Pancreas (tissue), 10 donors: ENCODE measurements at places on chromosomes 7 and 10.

DNA sequence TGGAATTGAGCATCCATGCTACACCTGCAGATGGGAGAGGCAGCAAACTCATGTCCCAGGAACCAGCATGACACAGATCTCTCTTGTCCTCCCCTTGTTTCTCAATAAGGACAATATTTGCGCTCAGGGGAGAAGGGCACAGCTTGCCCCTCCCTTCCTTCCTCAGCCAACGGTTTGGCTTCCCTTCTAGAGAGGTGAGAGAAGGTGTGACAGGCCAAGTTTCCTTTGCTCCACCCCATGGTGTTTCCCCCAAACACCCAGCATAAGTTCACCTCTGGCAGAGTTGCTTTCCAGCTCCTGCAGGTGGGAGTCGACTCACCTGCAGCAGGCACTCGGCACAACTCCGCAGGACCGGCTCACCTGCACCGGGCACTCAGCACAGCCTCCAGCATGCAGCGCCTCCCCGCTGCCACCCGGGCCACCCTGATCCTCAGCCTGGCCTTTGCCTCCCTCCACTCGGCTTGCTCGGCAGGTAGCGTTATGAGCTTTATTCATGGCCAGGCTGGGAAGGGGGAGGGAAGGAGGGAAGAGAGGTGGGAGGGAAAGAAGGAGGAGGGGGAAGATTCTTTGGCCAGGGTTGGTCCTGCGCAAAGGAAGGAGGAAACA lies at the start of the genes ATP6V0A4 and TMEM213:
ATP6V0A4 (minus strand) TSS at position 482 of the 606 bp plus-strand sequence. CDS start 26,949 bp downstream, outside the sequence.
TMEM213 (plus strand) TSS at position 280 of the 606 bp plus-strand sequence; CDS start at position 391, 111 bp downstream.
- DNase-seq = no peak

DNA sequence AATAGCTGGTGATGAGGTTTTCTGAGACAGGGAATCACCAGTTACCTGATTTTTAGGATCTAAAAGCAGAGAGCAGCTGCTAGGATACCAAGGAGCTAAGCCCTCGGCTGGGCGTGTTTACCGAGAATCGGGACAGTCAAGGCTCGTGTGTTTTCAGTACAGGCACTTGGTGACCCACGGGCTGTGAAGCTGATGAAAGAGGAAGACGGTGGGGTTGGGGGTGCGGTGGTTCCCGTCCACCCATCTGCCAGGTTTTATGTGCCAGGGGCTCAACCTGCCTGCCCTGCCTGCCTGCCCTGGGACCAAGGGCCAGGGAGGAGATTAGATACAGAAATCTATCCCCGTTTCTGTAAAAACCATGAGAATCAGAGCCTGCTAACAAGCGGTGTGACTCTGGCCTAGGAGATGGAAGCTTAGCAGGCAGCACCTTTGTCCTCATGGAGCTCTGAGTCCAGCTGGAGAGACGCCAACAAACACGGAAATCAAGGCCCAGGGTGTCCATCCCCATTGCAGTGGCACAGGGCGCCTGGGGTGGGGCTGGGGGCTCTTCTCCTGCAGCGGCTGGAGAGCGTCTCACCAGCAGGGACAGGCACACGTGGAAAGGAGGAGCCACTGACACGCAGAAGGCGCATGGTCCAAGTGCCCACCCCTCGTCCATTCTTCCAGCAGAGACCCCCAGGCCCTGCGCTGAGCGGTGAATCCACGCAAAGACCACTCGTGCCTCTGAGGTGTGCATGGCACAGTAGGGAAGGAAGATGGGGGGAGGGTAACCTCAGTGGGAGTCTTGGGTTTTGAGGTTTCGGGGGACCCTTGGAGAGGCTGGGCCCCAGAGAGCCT lies 265.0 kb upstream of the TCERG1L start:
- no peak for DNase-seq

DNA sequence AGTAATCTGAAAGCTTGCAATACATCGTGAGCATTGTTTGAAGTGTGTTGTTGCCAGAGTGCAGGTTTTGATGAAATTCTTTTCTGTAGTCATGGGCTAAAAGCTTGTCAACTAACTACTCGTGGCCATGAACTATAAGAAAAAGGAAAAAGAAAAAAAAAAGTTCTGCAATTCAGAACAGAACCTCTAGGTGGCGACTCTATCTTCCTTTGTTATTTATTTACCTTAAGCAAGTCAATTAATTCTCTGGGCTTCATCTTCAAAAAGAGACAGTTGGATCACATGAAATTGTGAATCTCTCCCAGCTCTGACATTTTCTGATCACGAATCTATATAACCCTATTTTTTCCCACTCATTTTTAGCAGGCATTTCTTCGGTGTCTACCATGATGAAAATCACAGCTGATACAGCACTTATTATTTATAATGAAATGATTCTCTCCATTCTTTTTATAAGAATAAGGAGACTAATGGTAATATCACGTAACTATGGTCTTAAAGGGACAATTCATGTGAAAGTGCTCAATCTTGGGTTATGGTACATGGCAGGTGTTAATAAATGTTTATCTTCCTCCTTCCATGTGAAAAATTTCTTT lies 18.8 kb downstream of the TMEM196 start:
- DNase-seq = no peak

DNA sequence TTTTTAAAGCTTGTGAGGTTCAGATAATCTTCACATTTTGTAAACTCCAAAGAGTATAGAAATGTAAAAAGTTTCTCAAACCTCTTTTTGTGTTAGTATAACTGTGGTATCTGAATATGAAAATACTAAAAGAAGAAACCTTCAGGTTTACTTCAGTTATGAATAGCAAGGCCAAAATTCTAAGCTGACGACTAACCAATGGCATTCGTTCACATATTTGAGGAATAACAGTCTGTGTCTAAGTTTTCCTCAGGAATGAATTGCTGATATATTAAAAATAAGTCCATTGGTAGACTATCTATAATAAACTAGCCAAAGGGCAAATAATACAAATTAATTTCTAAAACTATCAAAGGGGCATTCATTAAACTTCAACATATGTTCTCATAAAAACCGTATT lies 206.0 kb downstream of the CXCL12 start:
- DNase-seq = no peak

DNA sequence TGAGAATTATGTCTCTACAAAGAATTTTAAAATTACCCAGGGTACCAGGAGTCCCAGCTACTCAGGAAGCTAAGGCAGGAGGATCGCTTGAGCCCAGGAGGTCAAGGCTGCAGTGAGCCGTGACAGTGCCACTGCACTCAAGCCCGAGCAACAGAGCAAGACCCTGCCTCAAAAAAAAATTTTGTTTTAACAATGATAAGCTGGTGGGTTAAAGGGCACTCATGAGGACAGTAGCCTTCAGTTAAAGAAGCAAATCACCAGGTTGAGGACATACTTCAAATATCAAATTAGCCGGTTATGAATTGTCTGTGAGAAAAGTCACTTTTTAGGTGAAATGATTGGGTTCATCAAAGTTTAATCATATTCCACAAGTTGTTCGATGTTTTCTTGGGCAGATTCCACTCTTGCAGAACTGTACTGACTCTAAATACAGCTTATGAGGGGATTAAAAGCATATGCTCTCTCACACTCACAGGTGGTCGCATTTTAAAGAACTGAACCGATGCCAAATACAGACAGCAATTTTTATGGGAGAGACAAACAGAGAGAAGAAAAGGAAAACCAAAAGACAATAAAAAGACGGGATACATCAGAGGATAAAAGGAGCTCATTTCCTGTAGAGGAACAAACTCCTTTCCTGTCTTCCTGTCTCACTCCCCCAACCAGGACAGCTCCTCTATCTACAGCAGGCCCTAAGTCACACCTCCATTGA lies 582.8 kb upstream of the NRP1 start:
- no peak for DNase-seq

- no peak for DNase-seq
Measured at GRCh38 chr10:26855186-26855585, 5.6 kb downstream of the ABI1 start.

- DNase-seq = no peak
Measured at GRCh38 chr7:114924038-114924712, 2.3 kb downstream of the MDFIC start.

DNA sequence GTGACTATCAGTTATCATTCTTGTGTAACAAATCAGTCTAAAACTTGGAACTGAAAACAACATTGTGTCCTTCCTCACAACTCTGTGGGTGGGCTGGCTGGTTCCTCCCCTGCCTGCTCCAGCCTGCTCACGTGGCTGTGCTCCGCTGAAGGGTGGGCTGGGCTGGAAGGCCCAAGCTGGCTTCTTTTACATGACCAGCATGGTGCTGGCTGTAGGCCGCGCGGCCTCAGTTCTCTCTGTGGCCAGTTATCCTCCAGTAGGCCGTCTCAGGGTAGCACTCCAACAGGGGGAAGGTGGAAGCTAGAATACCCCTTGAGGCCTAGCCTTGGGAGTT lies 11.3 kb downstream of the ADAMTS14 start:
- DNase-seq = no peak

DNA sequence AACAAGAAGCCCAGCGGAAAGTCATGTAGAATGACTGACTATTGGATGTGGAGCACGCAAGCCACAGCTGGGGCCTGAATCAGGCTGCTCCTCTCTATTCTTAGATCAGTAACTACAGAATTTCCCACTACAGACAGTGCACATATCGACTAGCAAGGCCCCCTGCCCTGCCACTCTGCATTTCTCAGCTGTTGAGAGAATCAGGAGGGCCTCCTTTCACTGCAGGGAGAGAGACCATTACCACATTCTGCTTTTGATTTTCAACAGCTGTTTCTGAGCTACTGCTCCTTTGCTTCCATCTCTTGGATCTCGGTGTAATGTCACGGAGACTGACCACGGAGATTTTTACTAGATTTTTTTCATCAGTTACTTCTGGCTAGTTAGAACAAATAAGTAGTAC lies 73.8 kb downstream of the PON1 start:
- DNase-seq = no peak

GRCh38 chr7:86786376-86786775 lies 142.7 kb downstream of the GRM3 start:
- peak; percentile 11 for DNase-seq

DNA sequence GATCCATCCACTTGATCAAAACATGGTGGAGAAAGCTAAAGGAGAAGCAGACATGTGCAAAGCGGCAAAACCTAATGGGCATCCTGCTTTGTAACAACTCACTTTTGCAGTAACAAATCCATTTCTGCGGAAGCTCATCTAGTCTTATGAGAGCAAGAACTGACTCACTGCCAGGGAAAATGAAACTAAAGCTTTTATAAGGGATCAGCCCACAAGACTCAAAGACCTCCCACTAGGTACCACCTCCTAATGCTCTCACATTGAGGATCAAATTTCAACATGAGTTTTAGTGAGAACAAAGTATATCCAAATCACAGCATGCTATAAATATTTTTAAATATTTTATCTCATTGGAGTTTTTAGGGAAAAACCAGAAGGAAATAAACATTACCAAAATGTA lies 120.1 kb upstream of the GNAI1 start:
- no peak for DNase-seq
